ENCODE measurements at places on chromosomes 13 and 19.

DNA sequence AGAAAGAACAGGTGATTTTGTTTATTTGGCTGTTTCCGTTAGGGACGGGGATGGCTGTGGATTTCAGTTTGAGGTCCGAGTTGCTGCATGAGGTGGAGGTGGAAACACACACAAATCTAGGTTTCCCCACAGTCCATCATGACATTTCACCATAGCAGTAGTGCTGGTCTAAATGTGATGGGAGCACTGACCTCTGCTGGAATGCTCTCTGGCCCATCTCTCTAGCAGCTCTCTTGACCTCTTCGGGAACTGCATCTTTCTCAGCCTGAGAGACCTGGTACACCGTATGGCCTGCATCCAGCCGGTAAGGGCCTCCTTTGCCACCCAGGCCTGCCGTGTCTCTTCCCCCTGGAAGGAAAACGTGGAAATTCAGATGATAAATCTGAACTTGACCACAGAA is 154.0 kb downstream of the RGCC start:
- DNase-seq, result no peak

DNA sequence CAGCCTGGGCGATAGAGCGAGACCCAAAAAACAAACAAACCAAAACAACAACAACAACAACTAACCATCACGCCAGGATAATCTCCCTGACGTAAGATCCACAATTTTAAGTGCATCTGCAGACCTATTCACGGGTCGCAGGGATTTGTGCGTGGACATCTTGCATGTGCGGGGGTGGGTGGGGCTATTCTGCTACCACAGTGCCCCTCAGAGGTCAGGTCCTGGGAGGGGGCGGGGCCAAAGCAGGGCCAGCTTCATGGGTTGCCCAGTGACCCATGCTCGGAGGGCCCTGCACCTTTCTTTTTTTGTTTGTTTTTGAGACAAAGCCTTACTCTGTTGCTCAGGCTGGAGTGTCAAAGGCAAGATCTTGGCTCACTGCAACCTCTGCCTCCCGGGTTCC is 2.6 kb upstream of the CDC42EP5 start:
- no peak for DNase-seq

DNA sequence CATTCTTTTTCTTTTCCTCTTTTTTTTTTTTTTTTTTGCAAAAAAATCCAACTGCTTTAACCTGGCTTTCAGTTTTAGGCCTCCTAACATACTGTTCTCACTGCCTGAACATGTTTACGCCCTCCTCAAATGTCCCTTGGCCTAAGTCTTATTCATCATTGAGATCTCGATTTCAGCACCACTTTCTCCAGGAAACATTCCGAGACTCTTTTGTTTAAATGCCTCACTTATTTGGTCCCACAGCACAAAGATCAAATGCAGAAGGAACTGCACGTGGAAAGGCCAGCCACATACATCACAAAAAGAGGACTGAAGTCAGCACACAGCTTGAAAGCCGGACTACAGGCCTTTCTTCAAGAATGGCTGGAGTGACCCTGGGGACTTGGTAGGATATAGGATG is 79.2 kb upstream of the POMP start:
- no peak for DNase-seq

- no peak for DNase-seq
These were observed 1.1 kb downstream of the NUDT19 start for GRCh38 chr19:32692727-32693061.

- no peak for DNase-seq
These were observed 8.6 kb downstream of the CLN5 start for GRCh38 chr13:77000475-77000874.

DNA sequence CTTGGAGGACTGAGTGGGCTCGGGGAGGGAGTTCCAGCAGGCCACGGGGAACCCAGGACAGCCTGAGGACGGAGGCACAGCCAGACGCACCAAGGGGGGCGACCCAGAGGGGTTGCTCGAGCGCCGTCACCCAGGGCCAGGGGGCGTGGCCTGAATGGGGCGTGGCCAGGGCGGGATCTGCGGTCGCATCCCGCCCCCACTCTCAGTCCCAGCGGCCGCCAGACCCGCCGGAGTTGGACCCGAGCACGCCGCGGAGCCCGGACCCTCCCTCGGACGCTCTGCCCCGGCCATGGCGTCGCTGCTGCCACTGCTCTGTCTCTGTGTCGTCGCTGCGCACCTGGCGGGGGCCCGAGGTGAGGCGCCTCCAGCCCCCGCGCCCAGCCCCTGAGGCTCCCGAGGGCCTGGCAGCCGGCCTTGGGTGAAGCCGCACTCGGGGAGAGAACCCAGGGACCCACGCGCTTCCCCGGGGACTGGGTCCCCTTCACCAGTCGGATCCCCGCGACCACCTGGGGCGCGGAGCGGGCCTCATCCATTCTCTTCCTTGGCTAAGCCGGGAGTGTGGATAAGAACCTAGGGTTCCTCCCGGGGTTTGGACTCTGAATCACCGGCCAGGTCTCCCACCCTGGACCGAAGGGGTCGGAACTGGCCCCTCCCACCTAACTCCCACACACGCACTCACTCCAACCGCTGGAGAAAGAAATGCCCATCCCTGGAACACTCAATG is at the start of gene CILP2:
Gene CILP2, plus strand, starts transcription at position 205 of the 724 bp plus-strand sequence. Its CDS starts 85 bp downstream, at position 290.
- DNase-seq, result no peak

- no peak for DNase-seq
These were observed 18.1 kb downstream of the NALCN start for GRCh38 chr13:101398191-101398590.

DNA sequence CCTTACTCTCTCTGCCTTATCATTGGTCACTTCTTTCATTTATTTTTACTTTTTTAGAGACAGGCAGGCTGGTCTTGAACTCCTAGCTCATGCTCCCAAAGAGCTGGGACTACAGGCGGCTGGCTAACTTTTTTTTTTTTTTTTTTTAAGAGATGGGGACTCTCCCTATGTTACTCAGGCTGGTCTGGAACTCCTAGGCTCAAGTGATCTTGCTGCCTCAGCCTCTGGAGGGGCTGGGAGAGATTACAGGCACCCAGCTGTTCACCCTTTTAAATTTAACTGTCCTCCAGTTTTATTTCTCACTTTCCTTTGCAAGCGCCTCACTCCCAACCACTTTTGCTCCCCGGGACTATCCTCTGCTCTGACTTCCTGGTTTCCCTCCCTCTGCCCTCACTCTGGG is 5.6 kb upstream of the CLDN10 start:
- DNase-seq, result no peak

- no peak for DNase-seq
These were observed 5.3 kb upstream of the ZNF613 start for GRCh38 chr19:51921949-51922348.

DNA sequence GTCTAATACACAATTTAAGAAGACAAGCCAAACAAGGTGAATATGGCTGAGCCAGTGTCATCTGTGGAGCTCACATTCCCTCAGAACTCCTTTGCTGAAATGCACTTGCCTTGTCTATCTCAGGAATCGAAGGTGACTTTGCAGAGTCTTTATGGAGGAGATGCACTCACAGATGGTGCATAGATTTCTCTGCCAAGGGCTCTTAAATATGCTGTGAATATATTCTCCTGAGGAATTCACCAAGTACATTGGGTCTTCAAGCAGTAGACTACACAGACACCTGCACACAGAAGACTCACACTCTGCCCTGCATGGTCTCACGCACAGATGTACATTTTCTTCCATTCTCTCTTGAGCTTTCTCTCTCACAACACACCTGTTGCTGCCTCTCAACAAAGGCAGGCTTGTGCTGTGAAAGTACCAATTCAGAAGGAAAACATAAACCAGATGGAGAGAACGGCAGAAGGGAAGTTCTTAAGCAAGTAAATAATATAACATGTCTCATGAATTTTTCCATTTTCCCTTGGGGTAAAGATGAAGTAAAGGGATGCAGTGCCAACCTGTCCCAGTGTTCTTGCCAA is 174.7 kb downstream of the DLEU7 start:
- DNase-seq, result no peak

- no peak for DNase-seq
These were observed 10.5 kb upstream of the CEACAM6 start for GRCh38 chr19:41744850-41745249.
